Smooth muscle cell of the brain vasculature (primary cell): ENCODE measurements at places on chromosomes 5 and 9.

- DNase-seq = no peak
Measured at GRCh38 chr9:119009249-119009648, 360.0 kb downstream of the BRINP1 start.

- DNase-seq = no peak
Measured at GRCh38 chr9:4017749-4018491, 281.9 kb downstream of the GLIS3 start.

- DNase-seq = no peak
Measured at GRCh38 chr9:114316605-114317230, 6.2 kb upstream of the ORM1 start.

- no peak for DNase-seq
Measured at GRCh38 chr5:158855510-158855909, 244.2 kb downstream of the EBF1 start.

GRCh38 chr9:137243626-137244485 lies 2.8 kb downstream of the TUBB4B start:
- DNase-seq = no peak

- no peak for DNase-seq
Measured at GRCh38 chr9:14304259-14304658, 9.7 kb downstream of the NFIB start.

DNA sequence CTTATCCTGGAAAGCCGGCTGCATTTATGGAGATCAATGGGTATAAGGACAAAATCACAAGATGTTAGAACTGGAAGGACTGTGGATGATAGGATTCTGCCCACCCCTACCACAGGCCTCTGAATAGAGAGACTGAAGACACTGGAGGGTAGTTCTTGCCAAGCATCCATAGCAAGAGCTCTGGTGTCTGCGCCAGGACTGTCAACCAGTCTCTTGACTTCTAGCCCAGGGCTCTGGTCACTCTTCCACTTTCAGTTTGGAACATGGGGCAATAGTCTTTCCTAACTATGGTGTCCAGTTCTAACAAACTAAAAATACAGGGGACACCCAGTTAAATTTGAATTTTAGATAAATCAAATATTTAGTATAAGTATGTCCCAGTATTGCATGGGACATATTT lies 23.4 kb downstream of the LARP1 start:
- DNase-seq = no peak

DNA sequence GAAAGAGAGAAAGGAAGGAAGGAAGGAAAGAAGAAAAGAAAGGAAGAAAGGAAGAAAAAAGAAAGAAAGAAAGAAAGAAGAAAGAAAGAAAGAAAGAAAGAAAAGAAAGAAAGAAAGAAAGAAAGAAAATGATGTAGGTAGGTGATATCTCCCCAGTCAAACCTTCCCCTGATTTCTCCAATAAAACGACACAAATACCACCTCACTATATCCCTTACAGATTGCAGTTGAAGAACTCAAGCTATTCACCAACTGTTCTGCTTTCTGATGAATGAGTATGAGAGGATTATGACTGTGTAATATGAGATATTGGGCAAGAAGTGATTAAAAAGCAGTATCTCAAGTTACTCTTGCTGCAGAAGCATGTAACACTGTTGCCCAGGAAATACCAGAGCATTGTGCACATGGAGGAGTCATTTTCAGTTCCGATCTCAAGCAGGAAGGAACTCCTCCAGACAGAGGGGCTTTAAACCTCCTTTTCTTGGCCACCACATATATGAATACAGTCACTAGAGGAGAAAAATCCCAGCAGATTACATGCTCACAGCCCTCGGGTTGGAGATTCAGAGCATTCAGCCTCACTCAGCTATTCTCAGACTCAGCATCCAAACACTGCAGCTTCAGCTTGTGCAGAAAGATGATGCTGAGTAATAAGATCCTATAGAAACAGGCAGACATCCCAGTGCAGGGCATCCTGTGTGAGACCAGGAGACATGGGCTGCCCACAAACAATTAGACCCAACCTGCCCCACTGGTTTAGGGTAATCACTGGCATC lies 61.4 kb downstream of the UGCG start:
- DNase-seq = no peak

GRCh38 chr5:6785161-6785860 lies 72.1 kb downstream of the TENT4A start:
- DNase-seq = no peak

DNA sequence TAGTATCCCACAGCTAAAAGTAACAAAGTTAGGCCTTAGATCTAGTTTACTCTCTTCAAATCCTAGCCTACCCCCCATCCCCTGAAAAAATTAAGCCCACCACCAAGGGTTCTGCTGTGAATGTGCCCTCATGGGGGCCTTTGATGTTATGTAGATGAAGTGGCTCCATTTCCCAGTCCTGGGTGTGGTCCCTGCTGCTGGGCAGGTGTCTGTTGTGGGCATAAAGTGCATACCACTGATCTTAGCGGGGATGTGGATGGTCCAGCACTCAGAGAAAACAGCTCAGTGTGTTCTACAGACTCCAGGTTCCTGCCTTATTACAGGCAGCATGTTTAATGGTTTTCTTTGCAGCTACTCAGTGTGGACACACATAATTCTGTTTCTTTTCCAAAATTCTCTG lies 1.9 kb downstream of the PCBD2 start:
- DNase-seq = no peak
